Activated gamma-delta T cell treated with Interleukin-2 at 50 U/mL for 16 hours (primary cell): ENCODE measurements at places on chromosomes 2 and 18.

GRCh38 chr18:70469916-70470315 lies 181.1 kb downstream of the SOCS6 start:
- no peak for DNase-seq

- no peak for DNase-seq
Measured at GRCh38 chr2:142989273-142990204, 112.1 kb downstream of the KYNU start.

GRCh38 chr2:2238726-2239269 lies 92.3 kb downstream of the MYT1L start:
- no peak for DNase-seq

DNA sequence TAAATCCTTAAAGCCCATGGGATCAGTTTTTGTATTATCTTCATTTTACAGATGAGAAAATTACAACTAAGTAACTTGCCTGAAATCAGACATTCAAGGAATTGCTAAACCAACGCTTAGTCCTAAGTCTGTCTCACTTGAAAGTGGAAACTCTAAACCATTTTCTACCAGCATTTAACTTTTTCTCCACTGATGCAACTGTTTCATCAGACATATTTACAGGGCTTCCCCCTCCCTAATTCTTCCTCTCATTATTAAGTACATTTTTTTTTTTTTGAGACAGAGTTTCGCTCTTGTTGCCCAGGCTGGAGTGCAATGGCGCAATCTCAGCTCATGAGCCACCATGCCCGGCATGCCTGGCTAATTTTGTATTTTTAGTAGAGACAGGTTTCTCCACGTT lies 88.6 kb downstream of the ACVR1C start:
- DNase-seq, result no peak

GRCh38 chr2:158969162-158969714 lies 798 bp downstream of the TANC1 start:
- no peak for DNase-seq

GRCh38 chr2:200962811-200963123 lies 693 bp downstream of the ORC2 start:
- peak; percentile 3 for DNase-seq

GRCh38 chr18:71027531-71027930 lies 738.7 kb downstream of the SOCS6 start:
- no peak for DNase-seq

GRCh38 chr2:187994464-187995331 lies 297.0 kb upstream of the GULP1 start:
- DNase-seq, result no peak

GRCh38 chr18:58525517-58525916 lies 103.4 kb downstream of the ALPK2 start:
- no peak for DNase-seq

DNA sequence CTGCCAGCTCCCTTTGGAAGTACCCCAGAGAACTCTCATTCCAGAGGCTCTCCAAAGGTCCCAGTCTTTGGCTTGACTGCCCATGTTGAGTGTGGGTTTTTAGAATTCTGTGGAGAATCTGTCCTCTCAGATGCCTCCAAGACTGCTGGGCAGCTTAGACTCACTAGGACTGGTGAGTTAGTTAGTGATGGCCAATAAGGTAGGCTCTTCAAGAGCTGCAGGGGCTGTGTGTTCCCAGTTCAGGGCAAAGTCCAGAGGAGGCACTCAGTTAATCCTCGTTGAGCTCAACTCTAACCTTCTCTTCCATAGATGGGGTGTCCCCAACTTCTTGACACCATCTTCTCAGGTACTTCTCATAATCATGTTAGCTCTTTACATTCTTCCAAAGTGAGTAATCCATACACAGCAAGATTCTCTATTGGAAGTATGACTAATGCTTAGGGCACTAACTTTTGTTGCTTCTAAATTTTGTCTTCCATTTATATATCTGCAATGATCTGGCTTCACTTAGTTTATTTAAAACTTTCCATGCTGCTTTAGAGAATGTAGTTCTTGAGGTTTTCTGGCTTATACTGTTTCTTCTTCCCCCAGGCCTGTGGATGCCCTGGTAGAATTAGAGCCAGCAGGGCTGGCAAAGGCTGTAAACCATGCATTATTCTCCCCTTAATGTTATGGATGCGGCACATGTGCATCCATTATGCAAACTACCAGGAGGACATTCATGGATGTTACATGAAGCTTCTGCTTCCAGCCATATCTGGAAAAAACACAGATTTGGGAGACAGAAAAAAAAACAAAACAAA lies 88.9 kb downstream of the POLE4 start:
- DNase-seq, result no peak

- DNase-seq, result no peak
Measured at GRCh38 chr2:188235364-188235763, 56.3 kb upstream of the GULP1 start.
